ENCODE measurements at places on chromosomes 1 and 21. TPM values are rescaled to one million over a fixed set of nuclear protein-coding genes. Genes with fewer than 3 reads are reported as not detected.
A peak's percentile ranks its signal among the peaks of the same experiment; 100 is the strongest.

DNA sequence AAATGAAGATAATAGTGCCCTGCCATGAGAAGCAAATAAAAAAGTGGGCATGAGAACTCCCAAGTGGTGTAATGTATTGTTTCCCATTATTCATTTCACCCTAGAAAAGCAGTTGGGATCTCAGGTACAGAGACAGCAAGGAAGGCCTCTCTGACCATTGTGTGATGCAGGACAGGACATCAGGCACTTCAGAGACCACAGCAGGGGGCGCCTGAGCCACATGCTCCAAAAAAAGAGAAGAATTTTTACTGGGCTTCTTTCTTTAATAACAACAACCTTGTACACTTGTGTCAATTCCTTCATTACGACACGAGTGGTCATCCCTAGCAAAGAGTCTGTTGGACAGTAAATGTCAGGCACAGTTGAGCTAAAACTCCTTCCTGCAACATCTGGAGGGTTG is 533.3 kb downstream of the OMA1 start:
- H3K4me1 ChIP-seq = no peaks in the 10 kb centered on the region
- no peak for DNase-seq
- H3K36me3 ChIP-seq = no peaks in the 10 kb centered on the region
- peaks cover 2% of the 10 kb centered on the region for H3K27me3 ChIP-seq
- H3K27ac ChIP-seq = no peak overlapping the region

DNA sequence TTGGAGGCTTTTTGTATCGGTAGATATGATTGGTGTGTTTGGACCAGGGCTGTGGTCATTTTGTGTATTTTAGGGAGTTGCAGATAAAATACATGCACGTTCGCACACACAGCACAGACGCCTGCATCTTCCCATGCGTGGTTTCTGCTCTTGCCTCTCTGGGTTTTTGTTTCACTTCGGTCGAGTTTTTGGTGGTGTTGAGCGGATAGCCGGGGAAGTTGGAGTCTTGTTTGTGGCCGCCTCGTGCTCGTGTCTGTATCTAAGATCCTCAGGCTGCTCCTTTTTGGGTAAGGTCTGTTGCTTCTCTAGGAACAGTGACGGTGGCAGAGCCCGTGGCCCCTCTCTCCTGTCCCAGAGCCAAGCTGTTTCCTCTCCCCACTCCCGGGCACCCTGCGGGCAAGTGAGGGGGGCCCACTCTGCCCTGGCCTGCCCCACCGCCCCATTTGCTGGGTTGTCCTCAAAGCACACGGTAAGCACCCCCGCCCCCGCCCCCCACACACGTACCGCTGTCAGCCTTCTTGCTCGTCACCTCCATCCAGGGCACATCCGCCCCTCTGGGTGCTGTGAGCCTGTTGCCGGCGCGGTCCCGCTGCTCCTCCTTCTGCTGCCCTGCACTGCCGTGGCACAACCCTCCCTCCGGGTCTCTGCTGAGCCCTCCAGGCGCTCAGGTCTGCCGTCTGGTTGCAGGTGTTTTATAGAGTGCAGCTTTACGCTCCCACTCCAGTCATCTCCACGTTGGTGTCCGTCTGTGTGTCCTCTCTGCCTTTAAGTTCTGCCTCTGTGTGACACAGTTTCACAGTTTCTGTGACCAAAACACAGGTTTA is 51.9 kb downstream of the AGPAT3 start:
- peak overlapping the region; percentile 87 for H3K4me3 ChIP-seq
- H3K27ac ChIP-seq = peak overlapping the region; percentile 89
- H3K4me1 ChIP-seq = peaks cover 56% of the 10 kb centered on the region
- peaks cover 29% of the 10 kb centered on the region for H3K36me3 ChIP-seq

DNA sequence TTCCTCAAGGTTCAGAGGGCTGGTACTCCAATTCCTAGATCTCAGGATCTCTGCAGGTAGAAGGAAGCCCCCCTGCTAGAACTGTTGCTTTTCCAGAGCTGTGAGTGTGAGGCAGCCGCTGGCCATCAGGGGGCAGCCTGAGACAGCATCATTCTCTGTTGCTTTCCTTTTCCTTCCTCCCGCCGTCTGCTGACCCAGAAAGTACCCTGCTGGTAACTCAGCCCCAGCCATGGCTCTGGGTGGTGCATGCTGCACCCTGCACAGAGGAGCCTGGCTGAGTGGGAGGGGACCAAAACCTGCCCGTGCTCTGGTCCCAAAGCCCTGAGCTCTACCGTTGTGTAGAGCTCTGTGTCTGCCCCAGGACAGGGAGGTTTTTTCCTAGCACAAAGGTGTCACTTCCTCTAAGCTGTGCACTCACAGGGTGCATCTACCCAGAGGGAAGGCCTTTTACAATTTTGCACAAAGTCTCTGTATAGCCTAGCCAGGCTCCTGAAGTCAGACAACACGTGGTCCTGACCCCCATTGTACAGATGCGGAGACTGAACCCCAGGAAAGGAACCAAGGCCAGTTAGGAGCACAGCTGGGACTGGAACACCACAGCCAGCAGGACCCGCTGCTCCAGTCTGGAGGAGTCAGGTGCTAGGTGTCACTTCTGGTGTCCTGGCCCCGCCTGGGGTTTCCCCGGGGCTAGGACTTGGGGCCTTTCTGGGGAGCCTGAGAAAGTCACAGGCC is 5.6 kb upstream of the FAM131C start:
- peak overlapping the region; percentile 75 for H3K4me3 ChIP-seq
- peaks cover 12% of the 10 kb centered on the region for H3K4me1 ChIP-seq
- peaks cover 6% of the 10 kb centered on the region for H3K27me3 ChIP-seq
- no peaks in the 10 kb centered on the region for H3K36me3 ChIP-seq

Gene PTPRU
- total RNA-seq = 0.47 TPM

GRCh38 chr1:3858231-3858981 is 1.1 kb downstream of the DFFB start:
- H3K27ac ChIP-seq = peak overlapping the region; percentile 66
- peak overlapping the region; percentile 96 for H3K4me3 ChIP-seq
- no peaks in the 10 kb centered on the region for H3K36me3 ChIP-seq
- H3K27me3 ChIP-seq = no peaks in the 10 kb centered on the region

DNA sequence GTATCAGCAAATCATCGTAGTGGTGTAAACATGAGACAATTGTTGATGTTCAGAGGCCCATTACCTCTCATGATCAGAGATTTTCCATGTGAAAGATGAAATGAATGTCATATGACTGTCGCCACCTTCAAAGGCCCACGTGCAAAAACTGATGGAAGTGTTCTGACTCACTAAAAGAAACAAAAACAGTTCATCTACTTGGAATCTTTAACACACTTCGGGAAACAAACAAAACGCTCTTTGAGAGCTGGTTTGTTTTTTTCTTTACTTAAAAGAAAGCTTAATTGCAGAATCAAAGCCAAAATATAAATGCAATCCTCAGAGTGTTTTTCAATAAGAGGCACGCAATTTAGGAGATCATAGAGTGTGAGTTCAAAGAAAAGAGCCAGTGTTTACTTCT is 100.8 kb downstream of the PLPPR4 start:
- DNase-seq = no peak
- H3K27me3 ChIP-seq = no peaks in the 10 kb centered on the region
- H3K36me3 ChIP-seq = no peaks in the 10 kb centered on the region
- H3K4me3 ChIP-seq = no peak overlapping the region

DNA sequence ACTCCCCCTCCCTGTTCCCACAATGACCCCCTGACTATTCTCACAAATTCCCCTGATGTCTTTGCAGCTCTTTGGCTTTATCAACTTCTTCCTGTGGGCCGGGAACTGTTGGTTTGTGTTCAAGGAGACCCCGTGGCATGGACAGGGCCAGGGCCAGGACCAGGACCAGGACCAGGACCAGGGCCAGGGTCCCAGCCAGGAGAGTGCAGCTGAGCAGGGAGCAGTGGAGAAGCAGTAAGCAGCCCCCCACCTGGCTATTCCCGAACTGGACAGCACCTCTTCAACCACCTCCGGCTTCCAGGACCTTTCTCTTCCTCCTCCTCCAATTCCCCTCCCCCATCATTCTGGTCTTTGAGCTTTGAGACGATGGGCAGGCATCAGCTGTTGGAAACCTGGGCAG is 4.4 kb upstream of the ATXN7L2 start:
- peaks cover 2% of the 10 kb centered on the region for H3K36me3 ChIP-seq
- peaks cover 25% of the 10 kb centered on the region for H3K4me1 ChIP-seq
- H3K4me3 ChIP-seq = no peak overlapping the region
- H3K27ac ChIP-seq = no peak overlapping the region
- H3K27me3 ChIP-seq = peaks cover 34% of the 10 kb centered on the region

Gene ECM1
- 1.5 TPM for total RNA-seq

DNA sequence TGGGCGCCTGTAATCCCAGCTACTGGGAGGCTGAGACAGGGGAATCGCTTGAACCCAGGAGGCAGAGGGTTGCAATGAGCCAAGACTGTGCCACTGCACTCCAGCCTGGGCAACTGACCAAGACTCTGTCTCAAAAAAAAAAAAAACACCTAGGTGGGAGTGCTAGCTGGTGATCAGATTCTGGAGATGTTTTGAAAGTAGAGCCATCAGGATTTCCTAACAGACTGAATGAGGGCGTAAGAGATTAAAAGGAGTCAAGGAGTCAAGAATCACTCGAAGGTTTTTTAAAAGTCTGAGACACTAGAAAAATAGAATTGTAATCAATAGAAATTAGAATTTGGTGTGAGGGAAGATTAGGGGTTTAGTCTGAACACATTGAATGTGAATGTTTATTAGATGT is 73.8 kb downstream of the HSF2BP start:
- peaks cover 2% of the 10 kb centered on the region for H3K4me1 ChIP-seq
- H3K4me3 ChIP-seq = no peak overlapping the region
- peaks cover 8% of the 10 kb centered on the region for H3K27me3 ChIP-seq
- no peak overlapping the region for H3K27ac ChIP-seq

DNA sequence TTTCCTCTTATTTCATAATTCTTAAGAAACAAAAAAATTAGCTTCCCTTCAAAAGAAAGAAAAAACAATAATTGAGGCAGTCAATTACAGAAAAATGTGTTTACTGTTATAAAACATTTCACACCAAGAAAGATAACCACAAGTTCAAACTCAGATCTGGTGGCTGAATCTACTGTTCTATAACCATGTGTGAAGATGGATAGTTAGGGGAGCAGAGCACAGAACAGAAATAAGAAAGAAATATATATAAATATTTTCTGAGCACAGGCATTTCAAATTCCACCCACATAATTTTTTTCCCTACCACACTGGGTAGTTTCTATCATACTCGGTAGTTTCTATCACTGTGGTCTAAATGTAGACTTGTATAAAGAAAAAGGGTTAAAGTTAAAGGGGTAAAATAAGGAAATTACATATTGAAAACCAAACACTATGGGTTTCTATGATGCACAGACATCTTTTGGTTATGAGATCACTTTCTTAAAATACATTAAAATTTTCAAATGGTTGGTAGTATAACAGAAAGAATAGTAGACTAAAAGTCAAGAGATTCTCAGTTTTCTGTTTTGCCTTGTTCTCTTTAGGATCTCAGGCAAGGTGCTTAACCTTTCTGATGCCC is 10.8 kb downstream of the LYST start:
- H3K4me1 ChIP-seq = peaks cover 32% of the 10 kb centered on the region
- H3K36me3 ChIP-seq = peaks cover 25% of the 10 kb centered on the region
- DNase-seq = no peak
- H3K27me3 ChIP-seq = no peaks in the 10 kb centered on the region
- H3K4me3 ChIP-seq = no peak overlapping the region
- peak overlapping the region; percentile 56 for H3K27ac ChIP-seq

All from activated CD4-positive, alpha-beta T cell treated with anti-CD3 and anti-CD28 coated beads, Interleukin-2, amount 10 ng/mL, durations not matched to agents 24 days and 14 days (primary cell).